Myocyte (in vitro differentiated cells): ENCODE measurements at places on chromosomes 6 and 20. TPM values are rescaled to one million over a fixed set of nuclear protein-coding genes. Genes with fewer than 3 reads are reported as not detected.
A peak's percentile ranks its signal among the peaks of the same experiment; 100 is the strongest.

DNA sequence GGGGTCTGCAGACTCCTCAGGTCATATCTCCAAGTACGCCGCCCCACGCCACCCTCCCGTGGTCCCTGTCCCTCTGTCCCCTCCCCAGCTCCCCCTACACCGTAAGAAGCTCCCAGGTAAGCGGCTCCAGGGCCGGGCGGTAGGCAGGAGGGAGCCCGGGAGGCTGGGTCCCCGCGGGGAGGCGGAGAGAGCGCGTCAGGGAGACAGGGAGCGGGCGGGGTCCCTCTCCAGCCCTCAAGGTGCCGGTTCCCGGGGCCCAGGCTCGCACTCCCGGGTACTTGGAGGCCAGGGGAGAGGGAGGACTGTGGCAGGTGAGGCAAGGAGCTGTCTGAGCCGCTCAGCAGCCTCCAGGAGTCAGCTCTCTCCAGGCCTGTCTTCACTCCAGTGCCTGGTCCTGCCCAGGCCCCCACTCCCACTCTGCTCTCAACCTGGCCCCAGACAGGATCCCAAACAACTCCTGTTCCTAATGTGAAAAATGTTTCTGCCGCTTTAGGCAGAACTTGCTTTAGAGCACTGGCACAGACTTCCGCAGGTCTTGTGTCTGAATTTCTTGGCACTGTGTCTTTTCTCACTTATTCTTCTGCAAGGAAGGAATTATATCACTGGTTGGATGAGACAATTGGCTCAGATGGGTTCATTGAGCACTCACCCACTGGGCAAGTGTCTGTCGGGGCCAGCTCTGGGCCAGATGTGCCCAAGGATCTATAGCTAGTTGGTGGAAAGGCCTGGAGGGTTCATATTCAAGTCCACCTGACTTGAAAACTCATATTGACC lies 36.6 kb downstream of the HLA-G start:
- DNase-seq = no peak

DNA sequence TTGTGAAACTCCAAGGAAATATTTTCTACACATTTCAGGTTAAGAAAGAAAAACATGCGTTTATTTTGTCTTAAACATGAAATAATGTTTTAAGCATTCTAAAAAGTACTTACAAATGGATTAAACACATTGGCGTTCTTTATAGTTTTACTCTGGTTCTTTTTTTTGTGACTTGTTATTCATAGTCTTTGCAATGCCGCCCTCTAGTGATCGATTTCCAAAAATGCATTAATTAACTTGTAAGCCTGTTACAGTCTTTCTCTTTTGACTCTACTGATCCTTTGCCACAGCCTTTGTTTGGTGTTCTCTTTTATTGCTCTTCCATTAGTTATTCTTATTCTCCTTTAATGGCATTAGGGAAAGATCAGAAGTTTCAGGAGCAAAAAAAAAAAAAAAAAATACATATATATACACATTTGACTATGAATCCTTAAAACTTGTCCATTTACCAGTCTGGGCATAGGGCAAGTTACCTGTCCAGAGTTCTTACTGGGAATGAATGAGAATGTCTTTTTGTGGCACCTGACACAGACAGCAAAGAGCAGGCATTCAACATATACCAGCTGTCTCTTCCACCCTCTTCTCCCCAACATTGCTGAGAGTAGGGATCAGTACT lies 59.9 kb downstream of the MACROD2 start:
- peak; percentile 82 for DNase-seq

- DNase-seq = no peak
These were observed 91.6 kb downstream of the PRL start for GRCh38 chr6:22205266-22205665.

GRCh38 chr6:169363590-169363989 lies 109.9 kb upstream of the THBS2 start:
- DNase-seq = peak; percentile 79

GRCh38 chr20:31908424-31908823 lies 38.0 kb downstream of the TTLL9 start:
- DNase-seq = no peak

DNA sequence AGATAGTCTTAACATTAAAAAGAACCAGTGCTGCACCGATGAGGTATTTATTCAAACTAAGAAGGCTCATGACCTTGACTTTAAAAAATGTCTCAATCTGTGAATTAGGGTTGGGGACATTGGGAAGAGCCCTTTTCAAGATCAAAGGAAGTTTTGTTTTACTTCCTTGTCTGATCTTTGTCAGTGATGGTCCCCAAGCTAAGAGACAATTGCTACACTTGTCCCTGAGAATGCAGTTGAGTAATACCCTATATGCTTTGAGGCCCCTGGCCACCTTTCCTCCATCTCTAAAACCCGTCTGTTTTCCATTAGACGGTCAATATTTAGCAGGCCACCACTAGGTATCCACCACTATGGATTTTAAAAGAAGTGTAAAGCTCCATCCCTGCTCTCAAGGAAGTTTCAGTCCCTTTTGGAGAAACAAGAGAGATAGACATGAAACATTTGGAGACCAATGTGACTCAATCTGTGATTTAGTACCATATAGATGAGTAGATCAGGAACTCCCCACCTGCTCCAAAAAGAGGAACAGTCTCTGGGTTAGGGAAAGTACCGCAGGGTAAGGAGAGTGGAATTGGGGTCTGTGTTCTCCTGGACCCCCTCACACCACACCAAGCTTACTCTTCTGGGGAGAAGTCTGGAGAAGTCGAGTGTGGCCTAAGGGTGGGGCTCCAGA lies 99.1 kb upstream of the ISM1 start:
- DNase-seq = no peak

- DNase-seq = peak; percentile 38
These were observed 4.5 kb upstream of the DEFB126 start for GRCh38 chr20:137668-138490.

GRCh38 chr20:49656304-49656703 lies 57.4 kb downstream of the B4GALT5 start:
- peak; percentile 24 for DNase-seq

- DNase-seq = no peak
These were observed 54.7 kb downstream of the LRFN2 start for GRCh38 chr6:40532349-40533000.

DNA sequence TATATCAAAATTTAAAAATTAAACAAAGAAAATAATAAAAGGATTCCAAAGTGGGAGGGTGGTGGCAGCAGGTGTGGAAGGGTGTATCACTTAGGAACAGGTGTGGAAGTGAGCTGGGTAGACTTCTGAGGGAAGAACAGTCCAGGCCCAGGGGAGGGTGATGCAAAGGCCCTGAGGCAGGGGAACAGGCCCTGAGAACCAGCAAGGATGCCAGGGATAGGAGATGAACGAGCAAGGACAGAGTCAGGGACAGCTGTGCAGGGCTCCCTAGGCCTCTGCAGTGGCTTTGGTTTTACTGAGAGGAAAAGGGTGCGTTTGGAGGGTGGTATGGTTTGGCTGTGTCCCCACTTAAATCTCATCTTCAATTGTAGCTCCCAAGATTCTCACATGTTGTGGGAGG lies 9.4 kb upstream of the RAET1E start:
- DNase-seq = no peak

DNA sequence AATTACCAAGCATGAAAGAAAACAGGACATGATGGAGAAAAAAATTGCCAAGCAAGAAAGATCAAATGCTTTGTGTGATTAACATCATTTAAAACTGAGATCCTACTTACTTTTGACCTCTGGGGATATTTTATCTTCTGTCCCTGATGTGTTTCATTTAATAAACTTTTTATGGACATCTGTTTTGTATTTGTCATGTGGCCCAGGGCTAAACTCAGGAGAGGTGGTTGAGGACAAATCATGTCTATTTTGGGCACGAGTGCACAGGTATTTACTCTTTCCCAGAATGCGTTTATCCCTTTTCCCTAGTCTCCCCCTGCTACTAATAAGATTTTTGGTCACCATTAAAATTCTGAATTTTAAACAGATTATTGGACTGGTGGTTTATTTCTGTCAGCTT lies 128.2 kb downstream of the NCOA3 start:
- no peak for DNase-seq

DNA sequence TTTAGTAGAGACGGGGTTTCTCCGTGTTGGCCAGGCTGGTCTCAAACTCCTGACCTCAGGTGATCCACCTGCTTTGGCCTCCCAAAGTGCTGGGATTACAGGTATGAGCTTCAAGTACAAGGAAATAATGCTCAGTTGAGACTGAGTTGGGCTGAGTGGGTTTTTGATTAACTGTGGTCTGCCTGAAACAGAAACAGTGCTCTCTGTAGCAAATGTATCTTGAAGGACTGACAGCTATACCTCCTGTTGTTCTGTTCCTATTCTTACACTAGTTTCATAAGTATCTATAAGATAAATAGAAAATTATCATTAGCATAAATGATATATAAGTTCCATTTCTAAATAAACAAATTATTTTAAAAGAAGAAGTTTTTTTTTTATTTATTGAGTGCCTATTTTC lies 142.8 kb upstream of the PTPRK start:
- DNase-seq = no peak

DNA sequence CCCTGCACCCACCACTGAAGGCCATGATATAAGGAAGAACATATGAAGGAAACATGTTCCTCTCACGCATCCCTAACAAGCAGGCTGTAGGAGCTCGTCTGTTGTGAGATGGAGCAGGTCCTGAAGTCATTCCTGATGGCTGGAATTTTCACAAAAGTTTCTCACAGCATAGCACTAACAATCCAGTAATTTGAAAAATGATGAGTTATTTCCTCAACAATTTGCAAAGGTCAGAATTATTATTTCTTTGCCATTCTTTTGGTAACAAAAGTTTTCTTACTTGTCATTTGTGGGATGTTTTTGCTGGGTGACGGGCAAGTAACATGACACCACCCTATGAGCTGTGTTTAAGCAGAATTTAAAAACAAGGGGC lies 27.6 kb upstream of the FRMD1 start:
- no peak for DNase-seq

GRCh38 chr6:47478233-47479139 lies 897 bp downstream of the CD2AP start:
- DNase-seq = peak; percentile 19

- DNase-seq = no peak
These were observed 131.6 kb downstream of the RFX6 start for GRCh38 chr6:117008618-117009017.

GRCh38 chr20:14407336-14407735 lies 69.9 kb upstream of the FLRT3 start:
- no peak for DNase-seq

KIF25 gene
- 0.16 TPM in 1 of 2 replicates, not detected in the other for total RNA-seq

SAMD10 gene
- total RNA-seq = 1.1 and 9.2 TPM in 2 replicates

CST7 gene
- total RNA-seq = 5.4 and 6.8 TPM in 2 replicates

CDH26 gene
- 0.10 and 0.19 TPM in 2 replicates for total RNA-seq

B3GALT4 gene
- 0.21 TPM in 1 of 2 replicates, not detected in the other for total RNA-seq

HDGFL1 gene
- not detected in 2 replicates for total RNA-seq

FUT9 gene
- not detected in 2 replicates for total RNA-seq

PBOV1 gene
- not detected in 2 replicates for total RNA-seq

AP5S1 gene
- 23.8 and 24.6 TPM in 2 replicates for total RNA-seq
